ENCODE measurements at places on chromosomes 6 and 20.

- no peak for DNase-seq
These were observed 417.3 kb upstream of the ARID1B start for GRCh38 chr6:156359912-156360311.

DNA sequence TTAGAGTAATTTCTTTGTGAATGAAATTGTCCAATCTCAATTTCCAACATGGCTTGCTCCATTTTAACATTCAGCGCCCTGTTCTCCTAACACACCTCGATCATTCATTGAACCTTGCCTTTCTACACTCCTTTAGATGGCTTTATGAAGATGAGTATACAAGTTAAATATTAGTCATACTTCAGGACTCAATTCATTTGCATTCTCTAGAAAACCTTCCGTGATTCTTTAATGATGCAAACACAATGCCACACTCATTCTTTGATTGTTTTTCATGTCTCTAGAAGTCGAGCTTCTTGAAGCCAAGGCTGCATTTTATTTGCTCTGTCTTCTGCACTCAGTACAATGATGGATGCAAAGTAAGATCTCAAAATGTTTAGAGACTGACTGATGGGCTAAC, 641.2 kb downstream of the DOK5 start:
- DNase-seq, result no peak

- DNase-seq, result no peak
These were observed 3.1 kb downstream of the MYL9 start for GRCh38 chr20:36544134-36545018.

- DNase-seq, result no peak
These were observed 70.4 kb downstream of the BACH2 start for GRCh38 chr6:90226257-90226656.

DNA sequence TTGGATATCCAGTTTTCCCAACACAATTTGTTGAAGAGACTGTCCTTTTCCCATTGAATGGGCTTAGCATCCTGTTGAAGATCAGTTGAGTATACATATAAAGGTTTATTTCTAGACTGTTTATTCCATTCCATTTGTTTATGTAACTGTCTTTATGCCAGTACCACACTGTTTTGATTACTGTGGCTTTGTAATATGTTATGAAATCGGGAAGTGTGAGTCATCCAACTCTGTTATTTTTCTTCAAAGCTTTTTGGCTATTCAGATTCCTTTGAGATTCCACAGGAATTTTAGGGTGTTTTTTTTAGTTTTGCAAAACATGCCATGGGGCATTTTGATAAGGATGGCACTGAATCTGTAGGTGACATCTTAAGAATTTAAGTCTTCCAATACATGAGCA, 188.3 kb downstream of the BMP7 start:
- no peak for DNase-seq

DNA sequence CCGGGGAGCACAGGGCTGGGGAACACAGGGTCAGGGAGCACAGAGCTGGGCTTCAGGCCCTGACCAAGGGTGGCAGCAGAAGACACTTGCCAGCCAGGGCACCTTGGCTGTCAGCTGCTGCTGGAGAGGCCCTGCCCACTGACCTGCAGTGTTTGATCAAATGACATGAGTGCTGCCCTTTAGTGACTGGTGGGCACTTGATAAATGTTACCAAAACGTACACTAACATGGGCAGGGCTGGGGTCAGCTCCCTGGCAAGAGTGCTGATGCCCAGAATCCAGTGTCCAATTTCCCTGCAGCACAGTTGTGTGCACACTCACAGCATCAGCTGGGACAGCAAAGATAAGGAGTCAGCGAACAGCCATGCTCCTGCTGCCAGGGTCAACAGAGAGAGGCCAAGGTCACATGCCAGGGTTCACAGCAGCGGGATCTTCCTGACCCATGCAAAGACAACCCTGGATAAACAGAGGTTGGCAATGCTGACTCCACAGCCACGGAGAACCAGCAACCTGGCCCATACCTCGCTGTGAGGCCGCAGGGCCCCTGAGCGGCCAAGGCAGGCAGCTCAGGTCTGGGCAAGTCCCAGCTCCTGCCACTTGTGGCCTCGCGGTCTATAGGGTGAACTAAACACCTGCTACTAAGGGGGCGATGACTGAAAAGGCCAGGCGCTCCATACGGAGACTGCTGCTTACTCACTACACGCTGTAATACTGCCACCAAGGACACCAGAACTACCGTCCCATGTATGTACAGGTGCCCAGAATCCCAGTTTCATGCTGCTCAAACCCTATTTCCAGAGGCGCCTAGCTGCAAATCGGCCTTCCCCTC, 46.3 kb downstream of the NINL start:
- DNase-seq, result no peak

- no peak for DNase-seq
These were observed 40.7 kb upstream of the FOXQ1 start for GRCh38 chr6:1271071-1271763.

DNA sequence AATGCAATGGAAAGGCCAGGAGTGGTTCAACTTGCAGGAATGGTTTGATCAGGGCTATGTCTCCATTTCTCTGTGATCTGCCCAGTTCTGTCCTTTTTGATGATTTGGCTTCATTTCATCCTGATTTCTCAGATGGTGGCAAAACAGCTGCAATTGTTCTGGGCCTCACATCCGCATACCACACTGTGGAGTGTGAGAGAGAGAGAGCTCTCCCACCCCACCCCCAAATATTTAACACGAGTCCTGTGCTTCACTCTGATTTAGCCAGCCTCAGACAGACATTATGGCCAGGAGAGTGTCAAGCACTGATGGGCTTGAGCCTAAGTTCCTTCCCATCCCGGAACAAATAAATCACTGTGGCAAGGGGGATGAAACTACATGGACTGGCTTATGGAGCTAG, 284.6 kb downstream of the CDC5L start:
- DNase-seq, result no peak

DNA sequence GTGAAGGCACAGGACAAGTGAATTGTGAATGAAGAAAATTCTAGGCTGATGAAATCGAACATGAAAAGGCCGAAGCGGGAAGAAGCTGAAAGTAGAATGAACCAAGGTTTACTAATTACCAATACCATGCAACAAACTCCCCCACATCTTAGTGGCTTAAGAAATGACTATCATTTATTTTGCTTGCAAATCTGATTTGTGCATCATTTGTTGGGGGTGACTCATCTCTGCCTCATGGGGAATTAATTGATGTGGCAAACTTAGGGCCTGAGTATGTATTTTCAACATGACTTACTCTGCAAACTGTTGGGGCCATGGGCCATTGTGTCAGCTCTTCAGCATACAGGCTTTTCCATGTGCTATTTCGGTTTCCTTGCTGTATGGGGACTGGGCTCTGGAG, 26.8 kb downstream of the PPP1R14C start:
- no peak for DNase-seq

GRCh38 chr6:15264902-15265761, 19.3 kb downstream of the JARID2 start:
- DNase-seq, result no peak

GRCh38 chr6:116648156-116648555, 20.4 kb downstream of the ZUP1 start:
- DNase-seq, result no peak
